ENCODE measurements at places on chromosomes 13 and 19.

DNA sequence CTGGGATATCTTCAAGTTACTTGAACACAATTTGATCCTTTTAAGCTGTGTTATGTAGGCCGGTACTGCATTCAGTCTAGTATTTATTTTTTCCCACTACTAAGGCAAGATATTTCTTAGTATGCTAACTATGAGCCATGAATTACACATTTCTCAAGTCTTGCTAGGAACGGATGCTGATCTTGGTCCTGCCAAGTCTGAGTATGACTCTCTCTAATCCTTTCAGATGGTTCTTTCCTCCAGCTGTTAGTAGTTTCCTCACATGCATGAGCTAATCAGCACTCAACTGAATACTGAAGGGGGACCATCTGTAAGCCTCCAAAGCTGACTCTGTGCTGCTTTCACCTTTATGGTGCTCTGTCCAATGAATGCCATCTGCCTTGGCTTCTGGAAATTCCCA, 460.3 kb downstream of the KCTD12 start:
- no peak for DNase-seq

- no peak for DNase-seq
Observed at GRCh38 chr13:50228527-50228926, 213.3 kb downstream of the KCNRG start.

- DNase-seq = peak; percentile 8
Observed at GRCh38 chr13:19618977-19619376, 14.5 kb upstream of the MPHOSPH8 start.

DNA sequence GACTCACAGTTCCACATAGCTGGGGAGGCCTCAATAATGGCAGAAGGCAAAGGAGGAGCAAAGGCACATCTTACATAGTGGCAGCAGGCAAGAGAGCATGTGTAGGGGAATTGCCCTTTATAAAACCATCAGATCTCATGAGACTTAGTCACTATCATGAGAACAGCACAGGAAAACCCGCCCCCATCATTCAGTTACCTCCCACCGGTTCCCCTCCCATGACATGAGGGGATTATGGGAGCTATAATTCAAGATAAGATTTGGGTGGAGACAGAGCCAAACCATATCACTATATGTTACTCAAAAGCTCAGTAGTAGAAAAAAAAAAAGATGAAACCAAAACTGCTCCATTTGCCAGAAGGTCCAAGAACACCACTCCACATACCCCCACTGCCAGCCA, 58.5 kb downstream of the DNAJC15 start:
- no peak for DNase-seq

GRCh38 chr19:32702010-32702409, 10.4 kb downstream of the NUDT19 start:
- DNase-seq = no peak

DNA sequence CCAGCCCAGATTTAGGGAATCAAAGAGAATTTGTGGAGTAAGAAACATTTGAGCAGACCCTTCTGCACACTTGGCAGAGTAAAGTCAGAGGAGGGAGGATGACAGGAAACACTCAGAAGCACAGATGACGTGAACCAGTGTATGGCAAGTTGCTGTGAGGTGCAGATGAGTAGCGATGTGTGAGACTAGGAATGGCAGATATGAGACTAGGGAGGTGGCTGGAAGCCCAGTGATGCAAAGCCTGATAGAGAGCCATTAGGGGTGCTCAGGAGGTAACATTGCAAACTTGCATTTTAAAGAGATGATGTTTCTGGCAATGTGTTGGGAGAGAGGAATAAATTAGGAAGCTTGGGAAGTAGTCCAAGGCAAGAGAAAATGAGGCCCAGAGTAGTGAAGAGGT, 44.0 kb downstream of the PCDH17 start:
- DNase-seq = no peak

GRCh38 chr13:34114581-34114980, 296.6 kb downstream of the RFC3 start:
- no peak for DNase-seq

GRCh38 chr13:71922194-71922593, 55.2 kb upstream of the DACH1 start:
- DNase-seq = no peak

Measured in SW 1271 (cell line).